ENCODE measurements at places on chromosomes 6 and 20. TPM values are rescaled to one million over a fixed set of nuclear protein-coding genes. Genes with fewer than 3 reads are reported as not detected.

The OPRL1 gene
- total RNA-seq, result 0.33 TPM

The SAMD5 gene
- total RNA-seq, result not detected

The MC3R gene
- total RNA-seq, result not detected

The MOCS3 gene
- 15.4 TPM for total RNA-seq

The SLC17A4 gene
- total RNA-seq, result 1.9 TPM

The PLCB1 gene
- total RNA-seq, result 6.0 TPM

The KIF3B gene
- 51.2 TPM for total RNA-seq

The JAG1 gene
- total RNA-seq, result 245 TPM

- DNase-seq, result no peak
Measured at GRCh38 chr20:63400486-63401210, 39.5 kb upstream of the CHRNA4 start.

DNA sequence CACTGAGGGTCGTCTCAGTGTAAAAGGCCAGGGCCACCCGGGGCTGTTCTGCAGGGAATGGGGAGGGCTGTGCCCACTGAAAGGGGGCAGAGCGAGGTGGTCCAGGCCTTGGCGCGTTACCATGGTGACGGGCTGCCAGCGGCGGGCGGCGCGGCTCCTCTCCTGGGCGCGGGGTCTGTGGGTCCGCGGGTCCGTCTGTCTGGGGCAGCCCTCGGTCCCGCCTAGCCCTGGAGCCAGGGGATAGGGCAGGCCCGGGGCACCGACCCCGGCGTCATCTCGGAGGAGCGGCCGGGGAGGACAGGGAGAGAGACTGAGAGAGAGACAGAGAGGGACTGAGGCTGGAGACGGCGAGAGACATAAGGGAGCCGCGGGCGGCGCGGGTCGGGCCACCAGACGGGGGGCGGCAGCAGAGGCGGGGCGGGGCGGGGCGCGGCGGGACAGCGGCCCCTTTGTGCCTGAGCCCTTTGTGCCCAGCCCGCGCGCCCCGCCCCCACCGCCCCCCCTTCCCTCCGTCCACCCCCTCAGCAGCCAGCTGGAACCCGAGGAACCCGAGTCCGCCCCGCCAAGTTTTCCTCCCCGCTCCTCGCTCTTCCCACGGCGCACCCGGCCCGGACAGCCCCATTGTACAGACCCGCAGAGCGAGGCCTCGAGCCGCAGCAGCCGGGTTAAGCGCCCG is at the start of gene KIAA1755:
KIAA1755 (minus strand) TSS at position 358 of the 676 bp plus-strand sequence; CDS start at position 123, 235 bp downstream.
- no peak for DNase-seq

- DNase-seq, result no peak
Measured at GRCh38 chr6:70270287-70271005, 32.4 kb downstream of the COL9A1 start.

- no peak for DNase-seq
Measured at GRCh38 chr6:72643214-72643613, 21.4 kb downstream of the KCNQ5 start.

- peak; percentile 41 for DNase-seq
Measured at GRCh38 chr6:33192671-33193602, 670 bp upstream of the COL11A2 start.

DNA sequence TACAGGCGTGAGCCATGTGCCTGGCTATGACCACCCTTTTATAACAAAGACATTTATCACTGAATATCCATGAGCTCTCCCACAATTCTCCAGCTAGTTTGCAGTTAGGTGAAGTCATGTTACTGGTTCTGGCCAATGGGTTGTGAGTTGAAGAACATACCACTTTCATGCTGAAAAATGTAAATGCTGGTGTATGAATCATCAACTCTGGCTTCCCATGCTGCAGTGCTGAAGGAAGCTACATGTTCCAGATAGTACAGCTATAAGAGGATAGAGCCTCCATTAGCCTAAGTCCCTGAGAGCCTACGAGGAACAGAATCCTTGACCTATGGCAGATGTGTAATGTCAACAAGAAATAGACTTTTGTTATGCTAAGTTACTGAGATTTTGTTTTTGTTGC is 180.4 kb downstream of the BTBD9 start:
- DNase-seq, result no peak

GRCh38 chr6:81820980-81821379 is 68.5 kb upstream of the TENT5A start:
- no peak for DNase-seq

GRCh38 chr6:8084586-8084985 is 17.8 kb downstream of the EEF1E1 start:
- no peak for DNase-seq

DNA sequence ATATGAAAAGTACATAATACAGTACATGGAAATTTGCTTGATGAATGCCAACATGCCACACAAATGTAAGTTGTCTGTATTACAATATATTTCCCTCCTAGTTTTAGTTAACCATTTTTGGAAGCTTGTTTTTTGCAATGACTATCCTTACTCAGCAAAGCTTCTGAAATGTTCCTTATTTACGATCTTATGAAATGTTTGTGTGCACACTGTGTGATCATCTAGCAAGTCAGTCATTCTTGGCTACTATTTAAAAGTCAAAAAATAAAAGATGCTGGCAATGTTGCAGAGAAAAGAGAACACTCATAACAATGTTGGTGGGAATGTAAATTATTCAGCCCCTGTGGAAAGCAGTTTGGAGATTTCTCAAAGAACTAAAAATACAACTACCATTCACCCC is 33.8 kb downstream of the SUMO4 start:
- DNase-seq, result no peak

- no peak for DNase-seq
Measured at GRCh38 chr20:12173347-12174012, 255.8 kb downstream of the BTBD3 start.

DNA sequence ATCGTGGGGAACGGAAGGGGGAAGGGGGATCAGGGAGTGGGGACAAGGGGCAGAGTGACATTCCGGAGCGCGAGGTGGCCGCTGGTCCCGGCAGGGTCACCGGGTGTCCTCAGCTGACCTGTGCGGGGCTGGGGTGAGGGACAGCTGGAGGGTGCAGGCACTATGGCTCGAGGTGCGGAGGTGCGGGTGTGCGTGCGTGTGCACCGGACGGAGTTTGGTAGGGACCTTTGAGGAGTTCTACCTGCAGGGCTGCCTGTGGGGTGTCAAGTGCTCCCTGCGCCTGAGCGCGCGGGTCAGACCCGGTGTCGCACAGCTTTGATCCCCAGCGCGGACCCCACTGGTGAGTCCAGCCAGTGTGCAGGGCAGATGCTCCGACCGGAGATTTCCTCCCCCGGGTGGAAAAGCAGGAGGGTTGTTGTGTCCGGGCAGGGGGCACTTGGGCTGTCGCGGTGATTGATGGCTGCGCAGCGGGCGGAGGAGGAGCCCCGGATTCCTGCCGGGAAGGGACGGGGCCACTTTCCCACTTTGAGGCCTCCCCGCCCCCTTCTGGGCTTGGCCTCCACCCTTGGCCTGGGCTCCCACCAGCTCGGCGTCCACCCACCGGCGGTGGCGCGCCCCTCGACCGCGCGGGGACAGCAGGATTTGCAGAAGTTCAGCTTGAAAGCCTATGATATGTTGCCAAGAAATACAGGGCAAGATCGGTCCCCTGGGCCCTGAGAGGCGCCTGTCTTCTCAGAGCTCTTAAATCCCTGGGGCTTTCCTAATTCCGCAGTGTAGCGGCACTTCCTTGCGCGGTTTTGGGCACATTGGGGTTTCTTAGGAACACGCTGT is 658 bp downstream of the RIN2 start:
- no peak for DNase-seq

GRCh38 chr6:42347456-42347855 is 104.3 kb downstream of the TRERF1 start:
- DNase-seq, result no peak

GRCh38 chr6:136144251-136145023 is 105.7 kb downstream of the MTFR2 start:
- no peak for DNase-seq

GRCh38 chr20:60749804-60750602 is 502.1 kb upstream of the CDH4 start:
- DNase-seq, result no peak

- no peak for DNase-seq
Measured at GRCh38 chr6:168200571-168201134, 118.9 kb downstream of the DACT2 start.

Data from Calu3 (cell line).